Cardiac ventricle fibroblast (primary cell): ENCODE measurements at places on chromosomes 3 and 15. TPM values are rescaled to one million over a fixed set of nuclear protein-coding genes. Genes with fewer than 3 reads are reported as not detected.

The CRELD1 gene
- 5.1 and 6.4 TPM in 2 replicates for total RNA-seq

The IL5RA gene
- total RNA-seq: not detected in 2 replicates

The ZNF106 gene
- 42.9 and 44.3 TPM in 2 replicates for total RNA-seq

The MITF gene
- total RNA-seq: 3.0 and 6.0 TPM in 2 replicates

The SLCO2A1 gene
- total RNA-seq: 0.20 and 0.44 TPM in 2 replicates

The ITIH1 gene
- total RNA-seq: not detected in 2 replicates

The GPR160 gene
- 0.59 TPM in 1 of 2 replicates, not detected in the other for total RNA-seq

The TRIM59 gene
- total RNA-seq: 5.2 and 5.6 TPM in 2 replicates

The XCR1 gene
- total RNA-seq: not detected in 2 replicates

The RPL14 gene
- total RNA-seq: 689 and 727 TPM in 2 replicates

The SPATA12 gene
- 0.12 TPM in 1 of 2 replicates, not detected in the other for total RNA-seq

The CNTN6 gene
- not detected in 2 replicates for total RNA-seq

The PARP15 gene
- total RNA-seq: 0.44 TPM in 1 of 2 replicates, not detected in the other

The RFTN1 gene
- 32.3 and 36.1 TPM in 2 replicates for total RNA-seq

The PCSK6 gene
- 0.73 and 2.9 TPM in 2 replicates for total RNA-seq

The CALML4 gene
- 1.1 and 1.4 TPM in 2 replicates for total RNA-seq

The EPHA3 gene
- total RNA-seq: 7.6 and 9.4 TPM in 2 replicates

The SLC2A2 gene
- total RNA-seq: not detected in 2 replicates

The FEZF2 gene
- not detected in 2 replicates for total RNA-seq

The GOLGA6D gene
- not detected in 2 replicates for total RNA-seq

The TRANK1 gene
- 18.3 TPM in 2 replicates for total RNA-seq

The NGLY1 gene
- total RNA-seq: 15.2 and 20.7 TPM in 2 replicates
